Right ventricle myocardium inferior (tissue), 1 donor: ENCODE measurements at places on chromosomes 5 and 9.

DNA sequence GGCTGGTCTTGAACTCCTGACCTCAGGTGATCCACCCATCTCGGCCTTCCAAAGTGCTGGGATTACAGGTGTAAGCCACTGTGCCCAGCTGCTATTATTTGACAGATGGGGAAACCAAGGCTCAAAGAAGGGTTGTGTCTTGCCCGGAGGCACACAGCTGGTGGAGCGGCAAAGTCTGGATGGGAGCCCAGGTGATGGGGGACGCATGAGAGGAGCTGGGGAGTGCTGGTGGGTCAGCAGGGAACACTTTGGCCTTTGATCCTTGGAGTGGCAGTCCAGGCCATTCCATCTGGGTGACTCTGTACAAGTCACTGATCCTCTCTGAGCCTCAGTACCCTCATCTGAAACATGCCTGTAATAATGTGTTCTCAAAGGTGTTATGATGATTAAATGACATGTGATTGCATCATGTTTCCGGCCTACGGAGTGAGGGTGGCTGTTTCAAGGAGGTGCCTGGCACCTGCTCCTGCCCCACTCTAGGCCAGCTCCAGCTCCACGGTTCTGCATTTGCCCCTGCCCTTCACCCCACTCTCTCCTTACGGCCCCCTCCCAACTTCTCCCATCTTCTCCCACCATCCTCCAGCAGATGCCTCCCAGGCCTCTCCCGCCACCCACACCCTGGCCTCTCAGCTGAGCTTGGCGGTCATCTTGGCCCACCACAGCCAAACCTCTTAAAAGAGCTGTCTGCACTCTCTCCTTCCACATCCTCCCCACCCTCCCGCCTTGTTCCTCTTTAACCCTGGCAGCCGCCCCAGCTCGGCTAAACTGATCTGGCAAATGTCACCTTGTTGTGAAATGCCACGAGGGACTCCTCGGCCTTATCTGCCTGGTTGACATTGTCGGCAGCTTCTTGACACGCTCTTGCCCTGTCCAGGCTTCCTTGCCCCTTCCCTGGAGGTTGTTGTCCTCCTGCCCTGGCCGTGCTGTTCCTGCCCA lies 5.5 kb upstream of the DBN1 start:
- peak; percentile 93 for DNase-seq

- DNase-seq = no peak
Observed at GRCh38 chr9:2125906-2126305, 110.8 kb downstream of the SMARCA2 start.

GRCh38 chr9:133429641-133430161 lies 7.5 kb downstream of the ADAMTS13 start:
- no peak for DNase-seq

DNA sequence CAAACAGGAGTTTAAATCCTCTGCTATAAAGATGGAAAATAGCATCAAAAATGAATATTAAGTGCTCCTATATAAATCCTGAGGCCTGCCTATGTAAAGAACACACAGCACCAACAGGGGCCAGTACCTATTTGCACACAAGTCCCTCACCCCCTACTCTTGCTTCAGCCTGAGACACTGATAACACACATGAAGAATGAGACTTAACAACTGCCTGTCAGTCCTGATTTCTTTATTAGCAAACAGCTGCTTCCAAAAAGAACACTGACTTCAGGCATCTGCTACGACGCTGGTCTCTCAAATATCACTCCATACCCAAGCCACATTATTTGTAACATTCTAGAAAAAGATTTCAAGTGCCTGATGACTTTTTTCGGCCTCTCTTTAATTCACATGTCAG lies 55.5 kb downstream of the MYO10 start:
- no peak for DNase-seq

DNA sequence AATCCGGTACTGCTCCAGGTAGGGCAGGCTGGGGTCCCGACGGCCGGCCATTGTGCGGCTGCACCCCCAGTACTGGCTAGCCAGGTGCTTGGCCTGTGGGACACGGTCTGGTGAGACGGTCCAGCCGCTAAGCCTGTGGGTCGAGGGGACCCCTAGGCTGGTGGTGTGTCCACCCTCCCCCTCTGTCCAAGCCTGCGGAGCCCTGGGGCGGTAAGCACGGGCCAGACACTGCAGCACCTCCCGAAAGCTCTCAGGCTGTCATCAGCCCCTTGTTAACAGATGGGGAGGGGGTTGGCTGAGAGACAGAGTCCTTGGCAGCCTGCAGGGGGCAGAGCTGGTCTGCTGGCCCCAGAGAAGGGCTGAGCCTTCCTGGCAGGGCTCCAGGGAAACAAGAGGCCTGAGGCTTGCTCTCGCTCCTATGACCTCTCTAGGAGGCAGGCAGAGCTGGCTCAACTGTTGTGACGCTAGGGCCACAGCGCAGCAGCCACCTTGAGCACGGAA lies 11.8 kb upstream of the MRNIP start:
- peak; percentile 82 for DNase-seq

GRCh38 chr9:113579283-113580040 lies 115.9 kb downstream of the RGS3 start:
- peak; percentile 88 for DNase-seq

DNA sequence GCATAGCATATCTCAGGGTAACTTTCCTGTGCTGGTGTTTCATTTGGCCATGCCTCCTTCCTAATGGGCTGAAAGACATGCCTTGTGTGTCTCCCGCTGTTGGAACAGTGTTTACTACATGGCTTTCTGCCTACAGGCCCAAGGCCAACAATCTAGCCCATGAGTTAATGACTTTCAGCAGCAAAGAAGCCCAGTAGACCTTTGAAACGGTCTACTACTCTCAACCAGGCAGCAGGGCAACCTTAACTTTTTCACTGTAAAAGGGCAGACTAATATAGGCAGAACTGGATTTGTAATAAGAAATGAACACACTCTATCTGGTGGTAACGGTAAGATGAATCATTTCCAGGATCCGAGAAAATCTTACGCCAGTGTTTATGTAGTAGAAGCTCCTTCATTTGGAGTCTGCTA lies 21.0 kb downstream of the C5orf15 start:
- DNase-seq = no peak

- DNase-seq = no peak
Observed at GRCh38 chr5:79120221-79120620, 8.6 kb downstream of the BHMT start.
